Endodermal cell (in vitro differentiated cells): ENCODE measurements at places on chromosomes 12 and 14. TPM values are rescaled to one million over a fixed set of nuclear protein-coding genes. Genes with fewer than 3 reads are reported as not detected.

DNA sequence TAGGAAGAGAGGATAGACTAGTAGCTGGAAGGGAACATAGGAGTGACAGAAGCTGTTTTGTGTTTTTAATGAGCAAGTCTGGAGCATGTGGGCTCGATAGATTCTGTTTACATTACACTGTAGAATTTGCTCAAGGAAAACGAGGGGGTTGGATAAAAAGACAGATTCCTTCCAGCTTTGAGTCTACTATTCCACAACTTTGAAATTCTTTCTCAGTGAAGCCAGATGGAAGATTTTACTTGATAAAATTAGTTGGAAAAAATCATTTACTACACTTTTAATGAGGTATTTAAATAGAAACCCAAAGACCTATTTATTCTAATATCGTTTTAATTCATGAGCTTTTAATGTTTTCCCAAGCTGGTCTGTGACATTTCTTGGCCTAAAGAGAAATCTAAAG is 19.5 kb upstream of the EPS8 start:
- no peak overlapping the region for H3K27ac ChIP-seq
- no peaks in the 10 kb centered on the region for H3K36me3 ChIP-seq
- no peaks in the 10 kb centered on the region for H3K27me3 ChIP-seq
- DNase-seq = no peak

DNA sequence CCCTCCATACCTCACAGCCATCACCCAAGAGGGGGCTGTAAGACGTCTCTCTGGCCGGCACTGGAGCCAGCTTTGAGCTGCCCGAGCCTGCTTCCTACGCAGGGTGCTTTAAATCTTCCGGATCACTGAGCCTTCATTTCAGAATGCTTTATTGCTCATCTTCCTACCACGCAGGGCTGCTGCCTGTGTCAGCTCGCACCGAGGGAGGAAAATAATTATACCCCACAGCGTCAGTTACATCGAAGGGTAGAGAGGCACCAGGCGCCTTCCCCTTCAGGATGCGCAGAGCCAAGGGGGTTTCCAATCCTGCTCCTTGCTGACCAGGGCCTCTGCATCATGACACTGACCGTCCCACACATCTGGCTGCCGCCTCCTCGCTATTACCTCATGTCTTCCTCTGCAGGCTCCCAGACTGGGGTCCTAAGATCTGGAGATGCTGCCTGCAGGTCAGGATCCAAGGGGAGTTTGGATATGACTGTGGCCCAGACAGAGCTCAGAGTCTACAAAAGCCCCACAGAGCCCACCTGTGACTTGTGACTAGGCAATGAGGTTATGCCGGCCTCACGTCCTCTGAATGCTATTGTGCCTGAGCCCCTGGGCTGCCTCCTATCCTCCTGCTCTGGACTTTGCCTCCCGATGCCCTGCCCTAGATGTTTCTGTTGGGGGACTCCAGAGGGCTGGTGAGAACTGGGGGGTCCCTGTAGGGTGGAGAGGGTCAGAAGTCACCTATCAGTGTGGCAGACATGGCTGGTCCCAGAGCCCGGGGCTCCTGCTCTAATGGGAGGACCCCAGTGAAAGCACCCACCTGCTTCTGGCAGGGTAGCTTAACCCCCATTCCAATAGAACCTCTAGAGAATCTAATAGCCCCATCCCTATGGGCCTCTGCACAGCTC is 220.3 kb upstream of the RTL1 start:
- no peak overlapping the region for H3K4me3 ChIP-seq
- peak; percentile 39 for DNase-seq
- no peaks in the 10 kb centered on the region for H3K36me3 ChIP-seq
- H3K4me1 ChIP-seq = peaks cover 3% of the 10 kb centered on the region
- H3K27ac ChIP-seq = no peak overlapping the region

Gene ASCL1
- not detected in 3 replicates for total RNA-seq

Gene OASL
- total RNA-seq = not detected in 2 replicates

Gene NKX2-1
- total RNA-seq = 0.31 to 2.6 TPM in 2 of 3 replicates, not detected in the other
